ENCODE measurements at places on chromosomes 4 and X.
A peak's percentile ranks its signal among the peaks of the same experiment; 100 is the strongest.

DNA sequence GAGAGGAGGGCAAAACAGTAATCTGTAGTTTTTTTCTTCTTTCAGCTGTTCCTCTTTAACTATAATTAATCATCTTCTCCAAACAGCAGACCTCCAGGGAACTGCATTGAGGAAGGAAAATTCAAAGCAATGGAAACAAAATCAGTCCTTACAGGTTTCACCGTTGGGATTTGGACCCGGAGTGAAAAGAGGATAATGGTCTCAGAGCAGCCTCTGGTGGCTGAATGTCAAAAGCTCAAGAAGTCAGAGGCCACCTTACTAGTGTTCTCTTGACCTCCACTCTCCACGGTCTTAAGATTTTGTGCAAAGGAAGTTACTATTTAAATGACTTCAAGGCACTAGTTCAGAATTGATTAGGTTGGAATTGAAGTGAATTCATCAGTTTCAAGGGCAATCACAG is 16.0 kb upstream of the MID1 start:
- DNase-seq, result no peak

DNA sequence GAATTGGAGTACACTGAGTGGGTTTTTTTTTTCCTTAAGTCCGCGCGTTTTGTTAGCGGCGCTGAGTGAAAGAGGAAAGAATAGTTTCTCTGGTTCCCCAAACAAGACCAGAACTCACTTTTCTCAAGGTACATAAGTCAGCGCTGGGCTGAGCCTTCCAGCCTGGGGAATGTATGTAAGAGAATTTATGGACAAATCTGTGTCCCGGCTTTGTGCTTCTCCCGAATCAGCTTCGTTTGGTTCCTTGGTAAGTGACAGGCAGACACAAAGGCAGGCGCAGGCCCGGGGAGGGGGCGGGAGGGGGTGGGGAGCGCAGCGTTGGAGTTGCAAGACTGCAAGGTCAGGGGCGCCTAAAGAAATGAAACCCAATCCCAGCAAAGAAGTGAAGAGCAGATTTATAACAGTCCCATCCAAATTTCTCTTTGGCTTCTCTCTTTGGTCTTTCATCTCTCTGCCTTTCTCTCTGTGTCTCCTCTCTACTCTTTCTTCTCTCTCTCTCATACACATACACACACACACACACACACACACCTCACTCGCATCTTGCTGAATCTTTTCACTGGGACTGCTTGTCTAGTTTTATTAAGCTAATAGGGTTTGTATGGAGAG is 981 bp downstream of the TET2 start:
- no peak for DNase-seq

DNA sequence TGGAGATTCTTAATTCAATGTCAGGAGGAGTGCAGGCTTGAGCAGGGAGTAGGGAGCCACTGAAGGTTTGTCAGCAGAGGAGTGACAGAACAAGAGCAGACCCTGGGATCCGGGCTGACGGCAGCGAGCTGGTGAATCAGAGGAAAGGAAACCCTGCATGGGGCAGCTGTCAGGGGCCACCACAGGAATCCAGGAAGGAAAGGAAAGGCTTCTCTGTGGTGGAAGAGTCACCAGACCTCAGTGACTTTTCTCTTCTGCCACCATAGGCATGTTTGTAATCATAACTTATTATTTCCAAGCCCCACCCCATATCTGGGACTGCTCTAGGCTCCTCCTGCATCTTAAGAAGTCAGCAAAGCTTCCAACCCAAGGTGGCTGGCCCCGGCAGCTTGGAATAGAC is 150.9 kb downstream of the BCOR start:
- no peak for DNase-seq

DNA sequence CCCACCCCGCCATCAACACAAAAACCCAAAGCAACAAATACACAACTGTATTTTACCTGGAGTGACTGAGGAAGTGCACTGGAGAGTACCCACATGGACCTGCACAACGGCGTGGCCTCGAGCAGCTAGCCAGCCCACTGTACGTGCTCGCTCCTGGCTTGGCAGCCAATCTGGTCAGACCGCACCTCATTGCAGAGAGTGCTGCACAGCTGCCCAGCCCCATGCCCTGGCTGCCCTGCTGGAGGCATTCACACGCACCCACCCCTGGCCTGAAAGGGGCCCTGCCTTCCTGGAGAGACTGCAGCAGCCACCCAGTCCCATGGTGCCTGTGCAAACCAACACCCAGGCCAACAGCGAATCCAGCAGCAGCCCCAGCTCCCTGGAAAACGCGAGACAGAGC is 116.3 kb downstream of the GALNTL6 start:
- DNase-seq, result no peak

GRCh38 chr4:8348071-8348470 is 78.5 kb downstream of the HTRA3 start:
- DNase-seq, result no peak

DNA sequence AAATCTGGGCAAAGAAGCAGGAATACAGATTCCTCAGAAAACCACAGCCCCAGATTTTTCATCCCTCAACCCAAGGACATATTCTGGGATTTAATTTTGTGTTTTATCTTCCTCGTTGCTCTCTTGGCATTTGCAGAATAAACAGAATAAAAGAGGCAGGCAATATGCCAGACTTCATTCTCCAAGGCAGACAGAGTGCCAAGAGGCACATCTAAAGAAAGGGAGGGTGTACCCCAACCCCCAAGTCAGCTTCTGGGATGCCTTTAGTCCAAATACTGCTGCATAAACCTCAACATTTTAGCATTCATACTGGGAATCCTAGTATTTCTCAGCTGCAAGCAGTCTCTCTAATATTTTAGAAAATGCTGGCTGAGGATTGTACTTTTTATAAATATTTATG is 629.2 kb downstream of the KLHL13 start:
- no peak for DNase-seq

DNA sequence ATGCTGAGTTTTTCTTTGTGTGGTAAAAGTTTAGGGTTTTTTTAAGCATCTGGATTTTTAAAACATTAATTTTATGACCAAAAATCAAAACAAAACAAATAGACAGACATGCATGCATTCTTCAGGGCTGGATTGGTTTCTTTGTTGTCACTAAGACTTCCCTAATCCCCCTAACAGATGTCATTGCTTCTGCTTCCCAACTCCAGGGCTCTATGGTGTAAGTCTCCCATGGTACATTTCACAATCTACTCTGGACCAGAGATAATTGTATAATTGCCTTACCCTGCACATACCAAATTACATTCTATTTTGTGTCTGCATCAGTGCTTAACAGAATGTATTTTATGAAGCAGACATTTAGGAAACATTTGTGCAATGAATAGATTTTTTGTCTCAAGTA is 529.1 kb upstream of the SMIM31 start:
- DNase-seq, result no peak

- DNase-seq, result no peak
These were observed 131.9 kb downstream of the REELD1 start for GRCh38 chr4:146346276-146346675.

DNA sequence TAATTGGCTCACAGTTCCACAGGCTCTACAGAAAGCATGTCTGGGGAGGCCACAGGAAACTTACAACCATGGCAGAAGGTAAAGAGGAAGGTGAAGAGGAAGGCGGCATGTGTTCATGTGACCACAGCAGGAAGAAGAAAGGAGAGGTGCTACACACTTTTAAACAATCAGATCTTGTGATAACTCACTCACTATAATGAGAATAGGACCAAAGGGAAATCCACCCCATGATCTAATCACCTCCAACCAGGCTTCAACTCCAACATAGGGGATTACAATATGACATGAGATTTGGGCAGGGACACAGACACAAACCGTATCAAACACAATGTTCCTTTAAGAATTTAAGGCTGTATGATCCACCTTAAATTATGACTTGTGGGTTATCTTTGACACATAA is 10.5 kb upstream of the PGM2 start:
- DNase-seq, result no peak

- no peak for DNase-seq
These were observed 47.2 kb downstream of the SYNPO2 start for GRCh38 chr4:118935819-118936218.

GRCh38 chr4:107153228-107153627 is 117.1 kb upstream of the DKK2 start:
- DNase-seq, result no peak

DNA sequence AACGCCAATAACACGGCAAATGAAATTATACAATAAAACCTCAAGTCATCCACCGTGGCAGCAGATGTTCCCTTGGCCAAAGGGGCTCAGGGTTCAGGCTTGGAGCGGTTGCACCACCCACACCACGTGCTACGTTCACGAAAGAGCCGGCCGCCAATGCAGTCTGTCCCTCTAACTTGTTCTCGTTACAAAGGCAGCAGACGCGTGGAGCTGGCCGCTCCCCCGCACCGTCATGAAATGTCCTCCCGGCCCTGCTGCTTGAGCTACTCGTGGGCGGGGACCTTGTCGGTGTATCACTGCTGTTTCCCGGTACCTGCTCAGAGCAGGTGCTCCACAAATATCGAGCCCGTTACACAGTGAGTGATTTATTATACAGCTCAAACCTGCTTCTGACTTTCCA is 36.4 kb upstream of the MAN2B2 start:
- DNase-seq, result no peak

GRCh38 chr4:62881210-62881609 is 1528.0 kb downstream of the TECRL start:
- DNase-seq, result no peak

GRCh38 chr4:62288808-62289541 is 1088.8 kb downstream of the ADGRL3 start:
- DNase-seq, result no peak

DNA sequence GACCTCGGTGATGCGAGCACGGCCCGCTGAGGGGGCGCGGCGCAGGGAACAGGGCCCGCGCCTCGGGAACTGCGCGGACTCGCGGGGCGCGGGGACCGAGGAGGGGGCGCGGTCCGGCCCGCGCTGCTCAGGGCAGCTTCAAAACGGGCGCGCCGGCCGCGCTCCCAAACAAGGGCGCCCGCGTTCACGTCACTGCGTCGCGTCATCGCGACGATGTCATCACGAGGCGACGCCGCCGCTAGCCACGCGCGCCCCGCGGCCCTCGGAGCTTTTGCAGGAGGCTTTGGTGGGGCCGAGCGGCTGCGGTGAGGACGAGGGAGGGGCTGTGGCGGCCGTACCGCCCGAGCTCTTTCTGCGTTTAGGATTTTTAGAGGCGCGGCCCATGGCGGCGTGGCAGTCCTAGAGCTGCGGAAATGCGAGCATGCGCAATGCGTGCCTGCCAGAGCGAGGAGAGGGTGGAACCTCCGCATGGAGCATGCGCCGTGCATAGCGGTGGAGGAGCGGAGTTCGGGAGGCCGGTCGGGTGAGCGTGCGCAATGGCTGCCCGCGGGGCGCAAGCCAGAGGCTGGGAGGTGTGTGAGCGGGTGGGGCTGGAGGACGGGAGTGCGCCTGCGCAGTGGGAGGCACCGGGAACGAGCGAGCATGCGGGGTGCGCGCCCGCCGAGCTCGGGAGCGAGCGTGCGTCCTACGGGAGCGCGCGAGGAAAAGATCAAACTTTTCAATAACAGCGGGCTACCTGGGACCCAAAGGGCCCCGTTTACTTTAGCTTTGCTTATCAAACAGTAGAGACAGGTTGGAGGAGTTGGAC is at the start of gene PPP2R3B:
TSS of gene PPP2R3B (minus strand) at position 140 of the 808 bp plus-strand sequence. CDS start 216 bp downstream, outside the sequence.
- peak; percentile 98 for DNase-seq

DNA sequence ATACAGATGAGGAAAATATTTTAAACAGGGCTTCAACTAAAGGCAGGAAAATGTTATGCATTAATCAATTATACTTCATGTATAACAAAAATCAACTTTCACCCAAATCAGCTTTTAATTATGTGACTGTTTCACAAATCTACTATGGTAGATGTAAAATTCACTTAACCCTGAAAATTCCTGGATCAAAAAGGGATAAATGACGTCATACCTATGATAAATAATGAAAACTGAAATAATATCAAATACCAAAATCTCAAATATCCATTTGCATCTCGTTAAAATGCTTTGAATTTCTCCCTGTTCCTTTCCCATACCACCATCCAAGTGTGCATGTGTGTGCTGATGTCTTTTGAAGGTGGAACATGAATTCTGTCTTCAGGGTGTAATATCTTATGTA is 11.5 kb downstream of the S100G start:
- DNase-seq, result no peak

- no peak for DNase-seq
These were observed 253.4 kb upstream of the CASK start for GRCh38 chrX:42176789-42177188.

DNA sequence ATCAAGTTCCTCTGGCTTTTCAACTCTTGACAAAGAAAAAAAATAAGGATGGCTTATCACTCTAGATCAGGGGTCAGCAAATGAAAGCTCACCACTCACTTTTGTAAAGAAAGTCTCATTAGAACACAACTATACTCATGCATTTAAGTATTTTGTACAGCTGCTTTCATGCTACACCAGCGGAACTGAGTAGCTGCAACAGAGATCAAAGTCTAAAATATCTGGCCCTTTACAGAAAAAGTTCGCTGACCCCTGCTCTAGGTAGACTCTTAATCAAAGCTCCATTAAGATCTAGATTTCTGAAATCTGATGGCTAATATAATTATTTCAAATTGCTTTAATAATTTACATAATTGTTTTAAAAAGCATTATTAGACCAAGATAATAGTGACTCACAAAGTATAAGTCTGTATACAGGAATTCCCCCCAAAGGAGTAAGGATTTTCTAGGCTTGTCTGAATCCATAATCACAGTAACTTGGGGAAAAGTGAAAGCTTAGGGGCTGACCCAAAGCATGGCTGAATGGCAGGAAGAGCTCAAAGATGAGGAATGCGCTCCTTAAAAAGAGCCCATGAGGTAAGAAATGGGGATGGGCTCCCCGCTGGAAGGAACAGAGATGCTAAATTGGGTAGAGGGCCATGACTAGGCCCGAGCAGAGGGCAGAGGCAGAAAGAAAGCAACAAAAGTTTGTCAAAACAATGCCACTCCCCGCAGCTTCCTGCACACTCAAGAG is 140.3 kb downstream of the SH3KBP1 start:
- DNase-seq, result no peak

DNA sequence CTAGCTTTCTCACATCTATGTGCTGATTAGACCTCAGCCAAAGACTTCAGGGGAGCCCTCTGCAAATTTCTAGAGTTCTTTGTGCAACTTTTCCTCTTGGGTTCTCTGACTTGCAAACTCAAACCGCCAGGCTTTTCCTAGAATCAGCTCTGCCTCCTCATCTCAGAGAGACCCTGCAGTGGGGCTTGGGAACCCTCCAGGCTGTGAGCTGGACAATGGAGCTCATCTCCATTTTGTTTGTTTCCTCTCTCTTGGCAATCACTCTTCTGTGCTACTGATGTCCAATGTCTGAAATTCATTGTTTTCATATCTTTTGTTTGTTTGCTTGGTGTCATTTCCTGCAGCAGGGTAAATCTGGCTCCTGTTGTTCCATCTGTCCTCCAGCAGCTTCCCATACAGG is 33.0 kb downstream of the GYPB start:
- no peak for DNase-seq

- DNase-seq, result no peak
These were observed 135.6 kb downstream of the CHIC2 start for GRCh38 chr4:53928825-53929224.

GRCh38 chr4:2757426-2757825 is 1.3 kb upstream of the TNIP2 start:
- no peak for DNase-seq

DNA sequence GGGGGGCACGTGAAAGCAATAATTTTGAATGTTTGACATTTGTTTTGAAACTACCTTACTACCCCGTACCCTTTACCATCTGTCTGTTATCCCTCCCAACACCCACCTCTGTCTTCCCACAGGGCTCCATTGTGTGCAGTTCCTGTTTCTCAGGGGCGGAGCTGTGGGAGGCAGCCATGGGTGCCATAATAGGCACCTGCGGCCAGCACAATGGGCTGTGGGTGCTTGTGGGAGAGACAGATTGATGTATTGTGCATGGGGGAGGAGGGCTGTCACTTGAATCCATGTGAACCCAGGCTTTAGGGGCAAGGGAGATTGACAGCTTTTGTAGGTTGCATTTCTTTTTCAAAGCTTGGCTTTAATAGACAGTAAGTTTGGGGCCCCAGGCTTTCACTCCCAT is 122.6 kb upstream of the CXorf66 start:
- no peak for DNase-seq

Measured in progenitor cell of endocrine pancreas (in vitro differentiated cells).